ENCODE measurements at places on chromosomes 1 and 21.

DNA sequence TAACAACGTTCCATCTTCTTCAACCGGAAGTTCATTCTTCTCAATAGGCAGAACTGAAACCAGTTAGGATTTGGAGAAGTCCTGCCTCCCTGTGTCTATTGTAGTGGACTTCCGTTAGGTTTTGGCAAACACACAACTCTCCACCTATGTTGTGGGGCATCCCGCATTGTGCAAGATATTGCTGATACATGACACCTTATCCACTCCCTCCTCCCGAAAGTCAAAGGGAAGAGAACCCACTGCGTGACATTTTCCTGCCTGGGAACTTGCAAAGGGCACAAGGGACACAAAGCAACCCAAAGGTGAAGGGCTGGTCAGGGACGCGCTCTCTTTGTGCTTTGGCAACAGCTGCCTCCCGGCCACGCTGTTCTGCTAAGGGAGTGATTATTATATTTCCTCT lies 164.8 kb downstream of the TPR start:
- no peak for DNase-seq

DNA sequence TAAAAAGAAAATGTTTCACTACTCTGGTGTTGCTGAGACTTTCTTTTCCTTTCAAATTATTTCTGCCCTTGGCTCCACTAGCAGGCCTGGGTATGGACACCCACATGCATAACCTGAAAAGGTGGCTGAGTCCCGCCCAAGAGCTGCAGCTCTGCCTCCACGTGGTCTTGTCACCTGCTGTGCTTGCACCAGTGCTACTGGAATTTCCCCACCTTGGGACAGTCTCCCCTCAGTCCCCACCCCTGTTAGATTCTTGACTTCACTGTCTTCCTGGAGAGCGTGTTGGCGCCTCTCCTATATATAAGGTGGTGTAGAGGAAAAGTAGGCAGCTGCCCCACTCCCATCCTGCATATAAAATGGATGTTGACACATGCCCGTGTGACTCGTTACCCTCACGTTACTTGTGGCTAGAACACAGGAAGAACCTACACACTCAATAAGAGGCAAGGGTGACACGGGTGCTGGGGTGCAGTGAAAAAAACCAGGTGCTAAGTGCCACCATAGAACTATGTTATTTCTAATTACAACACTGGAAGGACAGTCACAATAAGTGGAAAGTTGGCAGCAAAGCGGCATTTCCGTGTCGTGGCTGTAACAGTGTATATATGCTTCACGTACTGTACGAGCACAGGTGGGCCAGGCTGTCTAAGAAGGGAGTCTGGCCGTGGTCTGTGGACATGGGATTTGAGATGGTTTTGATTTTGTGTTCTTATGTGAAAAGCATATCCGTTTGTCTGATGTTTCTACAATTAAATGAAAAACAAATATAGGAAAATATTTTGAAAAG lies 61.0 kb downstream of the POFUT2 start:
- no peak for DNase-seq

GRCh38 chr1:11180342-11180744 lies 8.8 kb upstream of the ANGPTL7 start:
- DNase-seq: no peak

DNA sequence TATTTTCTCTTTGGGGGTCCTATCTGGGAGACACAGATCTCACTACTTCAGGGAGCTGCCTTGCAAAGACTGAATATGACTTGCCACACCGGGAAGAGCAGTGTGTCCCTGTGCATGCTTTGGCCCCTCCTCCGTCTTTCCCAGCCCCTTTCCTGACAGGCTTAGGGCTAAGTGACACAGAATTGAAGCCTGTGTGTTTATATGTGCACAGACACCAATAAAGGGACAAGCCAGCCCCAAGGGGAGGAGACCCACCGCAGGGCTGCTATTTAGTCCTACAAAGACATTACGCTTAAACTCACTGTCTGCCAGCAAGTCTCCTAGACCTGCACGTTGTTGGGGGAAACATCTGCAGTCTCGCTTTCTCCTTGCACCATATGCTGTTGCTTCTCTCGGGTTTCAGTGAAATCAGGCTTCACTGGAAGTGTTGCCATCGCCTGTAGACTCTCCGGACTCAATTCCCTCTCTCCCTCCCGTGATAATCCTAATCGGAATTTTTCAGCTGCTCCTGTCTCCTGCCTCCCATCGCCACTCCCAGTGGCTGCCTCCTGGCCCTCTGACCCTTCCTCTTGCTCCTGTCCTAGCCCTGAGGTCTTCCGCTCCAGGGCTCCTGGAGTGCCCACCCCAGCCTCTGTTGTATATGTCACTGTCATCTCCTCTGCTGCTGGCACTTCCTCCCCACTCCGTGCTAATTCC lies 58.5 kb upstream of the LRRC53 start:
- DNase-seq: no peak

DNA sequence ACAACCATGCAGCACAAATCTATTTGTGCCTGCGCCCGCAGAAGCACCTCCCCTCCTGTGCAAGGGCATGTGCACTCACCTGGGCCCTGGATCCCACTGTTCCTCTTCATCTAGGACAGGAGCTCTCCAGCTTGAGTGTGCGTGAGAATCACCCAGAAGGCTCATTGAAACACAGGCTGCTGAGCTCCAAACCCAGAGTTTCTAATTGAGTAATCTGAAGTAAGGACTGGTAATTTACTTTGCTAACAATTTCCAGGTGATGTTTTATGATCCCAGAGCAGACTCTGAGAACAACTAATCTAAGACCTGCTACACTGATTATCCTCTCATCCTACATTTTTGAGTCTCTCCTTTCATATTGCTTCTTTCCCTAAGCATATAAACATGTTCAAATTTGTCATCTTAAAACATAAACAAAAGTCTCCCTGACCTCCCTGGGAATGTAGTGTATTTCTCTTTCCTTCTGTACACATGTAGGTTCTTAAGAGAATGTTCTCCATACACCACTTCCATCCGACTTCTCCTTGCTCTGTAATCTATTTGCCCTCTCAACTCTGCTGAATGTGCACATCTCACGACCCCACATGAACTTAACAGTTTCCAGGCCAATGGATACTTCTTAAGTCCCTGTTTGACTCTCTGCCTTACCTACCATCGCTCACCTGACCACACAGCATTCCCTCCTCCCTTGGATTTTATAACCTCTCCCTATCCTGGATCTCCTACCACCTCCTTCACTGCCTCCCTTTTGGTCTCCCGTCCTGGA lies 522.5 kb downstream of the SMYD3 start:
- no peak for DNase-seq

DNA sequence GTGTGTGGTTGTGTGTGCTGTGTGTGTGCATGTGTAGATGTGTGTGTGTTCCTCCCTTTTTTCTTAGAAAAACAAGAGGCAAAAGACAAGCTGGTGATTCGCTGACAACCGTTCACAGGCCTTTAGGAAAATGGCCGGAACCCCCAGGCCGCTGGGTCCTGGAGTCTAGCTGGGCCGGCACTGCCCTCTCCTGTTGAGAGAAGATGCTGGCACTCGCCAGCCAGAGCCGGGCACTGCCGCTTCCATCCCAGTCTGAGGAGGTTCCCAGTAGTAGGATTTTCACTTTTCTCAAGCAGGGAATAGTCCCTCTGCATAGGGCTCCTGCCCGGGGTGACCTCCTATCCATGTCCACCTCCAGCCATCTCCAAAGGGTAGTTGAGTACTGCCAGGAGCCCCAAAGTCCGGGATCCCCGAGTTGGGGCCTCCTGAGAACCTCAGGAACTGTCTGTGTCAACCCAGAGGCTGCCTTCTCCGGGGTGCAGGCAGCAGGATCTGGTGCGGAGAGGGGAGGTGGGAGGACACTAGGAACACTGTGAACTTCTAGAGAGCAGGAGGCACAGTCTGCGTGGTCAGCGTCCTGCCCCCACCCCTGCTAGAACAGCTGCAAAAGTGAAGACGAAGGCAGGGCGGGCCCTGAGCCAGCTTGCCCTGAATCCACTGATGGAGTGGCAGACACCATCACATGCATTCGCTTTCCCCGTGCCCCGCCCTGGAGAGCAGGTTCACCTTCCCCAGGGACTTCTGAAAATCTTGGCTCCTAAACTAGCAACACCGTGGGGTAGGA lies 44.1 kb upstream of the ARHGEF16 start:
- DNase-seq: peak; percentile 95

DNA sequence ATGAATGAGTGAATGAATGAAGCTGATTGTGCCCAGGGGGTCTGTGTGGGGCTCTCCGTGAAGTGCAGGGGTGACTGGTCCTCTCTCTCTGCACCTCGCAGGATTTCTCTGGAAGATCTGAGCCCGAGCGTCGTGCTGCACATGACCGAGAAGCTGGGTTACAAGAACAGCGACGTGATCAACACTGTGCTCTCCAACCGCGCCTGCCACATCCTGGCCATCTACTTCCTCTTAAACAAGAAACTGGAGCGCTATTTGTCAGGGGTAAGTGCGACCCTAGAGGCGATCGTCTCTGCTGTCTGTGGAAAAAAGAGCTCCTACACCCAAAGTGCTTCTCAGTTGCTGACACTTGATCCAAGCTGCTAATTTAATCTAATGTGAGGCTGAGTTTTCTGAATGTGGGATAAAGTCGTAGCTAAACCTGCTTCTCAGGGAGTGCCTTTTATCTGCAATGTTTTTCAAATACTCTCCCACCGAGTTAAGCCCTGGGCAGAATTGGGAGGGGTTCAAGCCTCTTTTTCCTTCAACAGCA lies 101.7 kb downstream of the HUNK start:
- no peak for DNase-seq

GRCh38 chr21:41671859-41672542 lies 94.9 kb downstream of the RIPK4 start:
- DNase-seq: no peak

GRCh38 chr21:42257091-42257765 lies 38.3 kb downstream of the ABCG1 start:
- no peak for DNase-seq

- no peak for DNase-seq
Observed at GRCh38 chr1:83115785-83116184, 883.1 kb downstream of the TTLL7 start.

- no peak for DNase-seq
Observed at GRCh38 chr1:231172411-231172810, 10.6 kb downstream of the TRIM67 start.

GRCh38 chr1:32888677-32889420 lies 2.6 kb downstream of the HPCA start:
- DNase-seq: no peak

DNA sequence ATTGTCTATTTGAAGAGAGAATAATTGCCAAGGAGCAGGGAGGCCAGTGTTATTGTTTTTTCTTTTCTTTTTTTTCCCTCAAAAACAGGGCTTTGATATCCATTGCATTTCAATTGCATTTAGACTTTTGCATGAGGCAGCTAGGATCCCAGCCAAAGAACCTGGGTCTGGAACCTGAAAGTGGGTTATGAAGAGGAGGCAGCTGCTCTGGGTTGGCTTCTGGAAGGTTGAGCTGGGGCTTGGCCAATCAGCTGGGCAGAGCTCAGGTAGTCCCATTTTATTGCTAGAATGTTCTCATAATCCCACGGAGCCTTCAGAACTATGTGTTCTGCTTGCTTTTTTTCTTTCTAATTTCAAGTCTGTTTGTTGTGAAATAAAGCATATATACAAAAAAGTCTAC lies 218.9 kb downstream of the CAMTA1 start:
- DNase-seq: no peak

GRCh38 chr1:30738040-30738714 lies 14.8 kb upstream of the MATN1 start:
- DNase-seq: no peak

DNA sequence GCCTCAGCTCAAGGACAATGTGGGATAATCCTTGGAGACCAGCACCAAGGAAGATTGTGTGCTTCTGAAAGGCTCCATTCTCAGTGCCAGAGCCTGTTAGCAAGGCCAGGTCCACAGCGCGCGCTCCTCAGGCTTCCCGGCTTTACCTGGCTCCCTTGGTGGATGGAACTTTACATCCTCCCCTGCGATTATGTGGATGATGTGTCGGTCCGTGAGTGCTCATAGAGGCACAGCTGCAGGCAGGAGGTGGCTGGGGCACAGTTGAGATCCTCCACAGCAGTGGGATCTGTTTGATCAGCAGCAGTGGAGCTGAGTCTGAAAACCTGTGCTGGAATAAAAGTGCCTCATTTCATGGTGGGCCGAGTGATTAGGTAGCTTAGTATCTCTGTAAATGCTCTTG lies 62.7 kb downstream of the PRDM2 start:
- DNase-seq: no peak

- DNase-seq: no peak
Observed at GRCh38 chr1:43037466-43037865, 78.8 kb upstream of the SLC2A1 start.

DNA sequence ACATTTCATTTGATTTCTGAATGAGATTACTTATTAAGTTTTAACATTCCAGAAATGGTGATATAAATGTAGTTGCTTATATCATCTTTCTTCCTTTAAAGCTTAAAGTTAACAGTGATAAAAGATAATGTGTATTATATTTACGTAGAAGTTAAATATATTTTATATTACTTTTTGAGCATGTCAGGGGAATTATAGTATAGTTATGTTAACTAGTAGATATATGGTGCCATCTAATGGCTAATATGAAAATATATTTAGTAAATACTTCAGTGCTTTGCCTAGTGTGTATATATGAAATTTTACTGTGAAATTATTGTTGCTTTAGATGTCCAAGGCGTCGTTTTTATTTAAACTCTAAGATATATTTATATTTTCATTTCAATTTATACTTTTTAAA lies 51.5 kb downstream of the SYT14 start:
- no peak for DNase-seq

GRCh38 chr1:231231511-231231910 lies 9.5 kb upstream of the GNPAT start:
- no peak for DNase-seq

- DNase-seq: no peak
Observed at GRCh38 chr1:35854989-35855700, 27.9 kb upstream of the AGO1 start.

DNA sequence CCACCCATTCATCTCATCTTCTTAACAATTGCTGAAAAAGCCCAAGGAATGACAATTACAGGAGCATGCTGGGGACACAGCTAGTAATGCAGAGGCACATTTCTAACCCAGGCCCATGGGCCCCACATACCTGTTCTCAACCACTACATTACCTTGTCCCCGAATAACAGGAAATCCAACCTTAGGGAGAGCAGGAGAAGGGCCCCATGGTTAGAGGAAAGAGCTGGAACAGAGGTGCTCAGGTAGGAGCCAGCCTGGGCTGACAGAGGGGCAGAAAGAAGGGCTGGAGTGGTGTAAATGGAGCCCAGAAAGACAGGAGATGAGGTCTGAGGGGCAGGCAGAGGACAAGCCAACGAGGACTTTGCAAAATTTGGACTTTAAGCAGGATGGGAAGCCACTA lies 11.4 kb upstream of the S100A8 start:
- no peak for DNase-seq

Measured in frontal cortex (tissue), 4 donors.